ENCODE measurements at places on chromosomes 1 and 21.
A peak's percentile ranks its signal among the peaks of the same experiment; 100 is the strongest.

DNA sequence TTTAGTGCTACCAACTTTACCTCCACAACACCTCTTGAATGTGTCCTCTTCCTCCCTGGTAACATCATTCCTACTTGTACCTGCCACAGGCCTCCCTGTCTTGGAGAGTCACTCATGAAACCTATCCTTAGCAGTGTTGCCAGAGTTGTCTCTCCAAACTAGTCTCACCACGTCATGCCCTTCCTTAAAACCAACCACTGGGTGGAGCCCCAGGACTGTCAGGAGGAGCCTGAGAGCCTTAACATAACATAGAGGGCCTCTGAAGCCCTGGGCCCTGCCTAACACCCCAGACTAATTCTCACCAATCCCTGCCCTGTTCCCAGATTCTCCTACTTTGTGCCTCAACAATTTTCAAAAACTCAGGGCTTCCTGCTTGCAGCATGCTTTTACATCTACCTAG lies 65.3 kb downstream of the ZNF697 start:
- no peak for DNase-seq

- no peak for DNase-seq
Measured at GRCh38 chr1:60657926-60658325, 424.4 kb upstream of the NFIA start.

DNA sequence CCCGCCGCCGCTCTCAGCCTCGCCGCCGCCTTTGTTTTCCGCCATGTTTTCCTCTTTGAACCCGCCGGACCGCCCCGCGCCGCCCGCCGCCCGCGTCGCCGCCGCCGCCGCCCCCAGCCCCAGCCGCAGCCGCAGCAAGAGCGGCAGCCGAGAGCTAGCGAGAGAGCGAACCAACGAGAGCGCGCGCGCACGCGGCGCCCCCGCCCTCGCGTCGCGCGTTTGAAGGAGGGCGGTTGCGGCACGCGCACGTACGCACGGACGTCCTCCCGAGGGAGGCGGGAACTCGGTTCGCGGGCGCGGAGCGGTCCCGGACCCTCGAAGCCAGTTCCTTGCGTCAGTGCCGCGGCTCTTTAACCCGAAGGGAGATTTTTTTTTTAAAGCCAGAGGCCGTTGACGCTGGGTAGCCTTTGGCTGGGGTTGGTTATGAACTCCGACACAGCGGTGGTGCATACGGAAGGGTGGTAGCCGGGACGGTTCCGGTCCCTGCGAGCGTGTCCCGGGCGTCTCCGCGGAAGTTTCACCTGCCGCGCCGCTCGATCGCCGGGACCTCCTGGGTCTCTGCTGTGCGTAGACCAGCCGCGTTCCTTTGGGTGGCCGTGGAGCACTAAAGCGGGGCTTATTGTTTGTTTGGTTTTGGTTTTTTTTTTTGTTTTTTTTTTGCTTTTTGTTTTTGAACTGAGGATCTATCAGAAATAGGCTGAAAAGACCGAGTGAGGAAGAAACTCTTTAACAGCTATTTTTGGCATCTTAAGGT lies at the start of gene TRIM33:
TSS of gene TRIM33 (minus strand) at position 172 of the 754 bp plus-strand sequence. CDS start at position 45, 127 bp downstream.
- DNase-seq = peak; percentile 83

DNA sequence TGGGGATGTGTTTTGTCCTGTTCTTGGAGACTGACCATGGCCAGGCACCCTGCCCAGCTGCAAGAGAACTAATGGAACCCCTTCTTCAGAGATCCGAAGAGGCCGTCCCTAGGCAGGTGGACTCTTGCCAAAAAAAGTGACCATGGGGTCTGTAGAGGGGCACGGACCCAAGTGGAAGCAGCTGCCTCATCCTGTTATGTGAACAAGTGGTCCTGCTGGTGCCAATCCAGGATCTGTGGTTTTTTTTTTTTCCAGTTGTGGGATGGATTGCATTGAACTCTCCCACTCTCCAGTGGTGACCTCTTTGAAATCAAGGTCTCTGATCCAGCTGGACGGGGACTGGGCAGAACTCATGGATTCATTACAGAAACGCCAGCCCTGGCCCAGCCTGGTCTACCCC lies 71.2 kb downstream of the ARHGEF10L start:
- DNase-seq = no peak

GRCh38 chr1:118104951-118105350 lies 80.1 kb downstream of the SPAG17 start:
- no peak for DNase-seq

- DNase-seq = no peak
Measured at GRCh38 chr1:21624571-21625389, 44.4 kb downstream of the RAP1GAP start.

GRCh38 chr1:40344597-40344996 lies 27.5 kb upstream of the COL9A2 start:
- no peak for DNase-seq

- no peak for DNase-seq
Measured at GRCh38 chr1:26036756-26037281, 9.1 kb downstream of the SLC30A2 start.

- no peak for DNase-seq
Measured at GRCh38 chr1:202200112-202200548, 6.5 kb downstream of the LGR6 start.

GRCh38 chr1:154772606-154773506 lies 97.2 kb downstream of the KCNN3 start:
- no peak for DNase-seq

DNA sequence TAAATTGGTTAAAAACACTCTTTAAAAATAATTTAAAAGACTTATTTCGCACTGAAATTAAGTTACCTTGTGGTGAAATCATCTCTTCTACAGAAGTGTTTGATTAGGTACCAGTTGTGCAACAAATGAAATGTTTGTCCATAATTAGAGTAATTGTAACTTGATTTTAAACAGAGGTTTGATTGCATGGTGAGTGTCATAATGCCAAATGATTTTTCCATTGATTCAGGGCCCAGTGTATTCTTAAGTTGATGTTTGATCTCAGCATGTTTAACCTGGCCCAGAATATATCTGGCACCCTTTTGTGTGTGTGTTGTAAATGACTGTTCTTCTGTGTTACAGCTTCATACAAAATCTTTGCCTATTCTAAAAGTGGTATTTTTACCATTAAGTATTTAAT lies 28.5 kb downstream of the LRRC8B start:
- DNase-seq = no peak

DNA sequence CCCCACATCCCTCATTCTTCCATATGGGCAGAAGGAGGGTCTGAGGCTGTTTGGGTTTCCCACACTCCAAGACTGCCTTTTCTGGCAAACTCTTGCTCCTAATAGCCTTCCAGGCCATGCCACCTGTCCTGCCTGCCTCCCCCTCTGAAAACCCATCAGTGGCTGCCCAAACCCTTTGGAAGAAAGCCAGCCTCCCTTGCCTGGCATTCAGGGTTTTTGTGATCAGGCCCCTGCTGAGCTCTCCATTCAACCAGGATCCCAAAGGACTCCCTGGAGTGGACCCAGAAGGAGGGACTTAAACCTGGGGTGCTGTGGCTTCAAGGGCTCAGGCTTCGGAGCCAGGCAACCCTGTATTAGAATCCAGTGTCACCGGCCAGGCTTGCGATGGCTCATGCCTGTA lies 4.2 kb upstream of the GUCA2A start:
- no peak for DNase-seq

- DNase-seq = no peak
Measured at GRCh38 chr1:86581231-86581630, 34.4 kb downstream of the CLCA4 start.

DNA sequence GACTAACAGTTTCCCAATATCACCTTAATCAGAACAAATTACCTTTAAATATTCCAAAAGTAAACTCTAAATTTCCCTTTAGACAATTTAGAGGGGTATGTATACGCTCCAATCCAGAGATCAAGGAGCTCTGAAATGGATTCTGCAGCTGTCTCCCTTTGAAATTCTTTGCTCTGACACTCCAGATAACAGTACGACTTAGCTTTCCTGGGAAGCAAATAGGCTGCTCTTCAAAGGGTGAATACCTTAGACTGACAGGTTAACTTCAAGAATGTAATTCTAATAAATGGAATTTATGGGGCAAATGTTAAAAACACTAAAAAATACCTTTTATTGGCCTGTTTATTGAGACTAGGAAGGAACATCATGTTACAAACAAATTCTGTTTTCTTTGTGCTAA lies 357.2 kb downstream of the USP25 start:
- DNase-seq = no peak

DNA sequence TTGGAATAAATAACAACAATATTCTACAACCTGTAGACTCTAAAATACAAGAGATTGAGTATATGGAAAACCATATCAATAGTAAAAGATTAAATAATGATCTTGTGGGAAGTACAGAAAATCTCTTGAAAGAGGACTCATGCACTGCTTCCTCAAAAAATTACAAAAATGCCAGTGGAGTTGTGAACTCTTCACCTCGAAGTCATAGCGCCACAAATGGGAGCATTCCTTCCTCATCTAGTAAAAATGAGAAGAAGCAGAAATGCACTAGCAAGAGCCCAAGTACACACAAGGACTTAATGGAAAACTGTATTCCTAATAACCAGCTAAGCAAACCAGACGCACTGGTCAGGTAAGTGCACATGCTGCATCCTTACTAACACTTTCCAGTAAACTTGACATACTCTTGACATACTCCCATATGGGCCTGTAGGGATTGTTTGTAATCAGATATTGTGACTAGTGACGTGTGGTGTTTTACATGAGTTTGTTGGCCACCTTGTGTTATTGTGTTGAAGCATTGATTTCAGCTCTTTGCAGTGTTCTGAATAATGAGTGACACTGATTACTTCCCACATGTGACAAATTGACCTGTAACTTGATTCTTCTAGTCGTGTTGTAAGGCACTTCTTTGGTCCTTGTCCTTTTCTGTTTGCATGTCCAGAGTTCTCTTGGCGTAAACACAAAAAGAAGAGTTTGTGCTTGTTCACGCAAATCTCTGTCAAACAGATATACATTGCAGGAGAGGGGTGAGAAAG lies 28.0 kb downstream of the MACO1 start:
- DNase-seq = no peak
